ENCODE measurements at places on chromosomes 16 and 17.
A peak's percentile ranks its signal among the peaks of the same experiment; 100 is the strongest.

DNA sequence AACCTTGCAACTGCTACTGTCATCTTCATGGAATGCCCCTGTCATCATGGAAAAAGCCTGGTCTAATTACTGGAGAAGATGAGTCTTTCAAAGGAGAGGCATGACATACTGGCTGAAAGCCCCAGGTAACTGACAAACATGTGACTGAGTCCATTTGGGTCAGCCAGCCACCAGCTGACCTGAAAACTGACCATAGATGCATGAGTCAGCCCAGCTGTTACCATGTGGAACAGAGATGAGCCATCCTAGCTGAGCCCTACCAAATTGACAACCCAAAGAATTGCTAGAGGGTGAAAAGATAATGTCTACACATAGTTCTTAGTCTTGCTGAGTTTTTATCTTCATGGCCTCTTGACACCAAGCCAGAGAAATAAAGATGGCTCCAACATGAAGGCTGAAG lies 311.8 kb downstream of the UTP18 start:
- no peak for DNase-seq

DNA sequence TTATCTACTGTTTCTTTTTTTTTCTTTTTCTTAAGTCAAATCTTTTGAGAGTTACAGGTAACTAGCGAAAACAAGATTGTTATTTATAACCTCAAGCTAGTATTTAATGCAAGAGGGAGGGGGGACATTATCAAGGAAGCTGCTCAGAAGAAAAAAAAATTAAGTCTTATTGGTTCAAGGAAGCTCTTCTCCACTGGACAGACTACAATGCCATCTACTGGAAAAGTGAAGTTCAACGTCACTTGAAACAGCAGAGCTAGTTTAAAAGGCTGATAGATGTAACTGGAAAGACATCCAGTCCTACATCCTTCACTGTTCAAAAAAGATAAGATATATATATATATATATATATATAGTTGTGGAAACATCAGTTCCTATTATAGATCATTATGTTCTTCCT lies 418.0 kb upstream of the PSMD7 start:
- DNase-seq = peak; percentile 32

DNA sequence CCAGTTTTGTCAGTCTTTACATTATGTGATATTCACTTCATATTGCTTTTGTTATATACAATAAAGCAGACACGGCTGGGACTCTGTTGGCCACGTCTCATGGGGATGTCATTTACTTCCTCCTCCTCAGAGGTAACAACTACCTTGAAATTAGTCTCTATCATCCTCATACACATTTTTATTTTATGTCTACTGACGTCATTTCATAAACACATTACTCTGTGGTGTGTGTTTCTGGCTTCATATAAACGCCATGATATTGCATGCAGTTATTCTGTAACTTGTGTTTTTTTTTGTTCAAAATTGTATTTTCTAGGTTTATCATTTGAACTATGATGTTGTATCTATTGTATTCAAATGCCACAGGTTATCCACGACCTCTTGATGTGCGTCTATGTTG lies 13.4 kb upstream of the IRF8 start:
- DNase-seq = no peak

GRCh38 chr17:20929334-20929733 lies 113.5 kb downstream of the USP22 start:
- no peak for DNase-seq

DNA sequence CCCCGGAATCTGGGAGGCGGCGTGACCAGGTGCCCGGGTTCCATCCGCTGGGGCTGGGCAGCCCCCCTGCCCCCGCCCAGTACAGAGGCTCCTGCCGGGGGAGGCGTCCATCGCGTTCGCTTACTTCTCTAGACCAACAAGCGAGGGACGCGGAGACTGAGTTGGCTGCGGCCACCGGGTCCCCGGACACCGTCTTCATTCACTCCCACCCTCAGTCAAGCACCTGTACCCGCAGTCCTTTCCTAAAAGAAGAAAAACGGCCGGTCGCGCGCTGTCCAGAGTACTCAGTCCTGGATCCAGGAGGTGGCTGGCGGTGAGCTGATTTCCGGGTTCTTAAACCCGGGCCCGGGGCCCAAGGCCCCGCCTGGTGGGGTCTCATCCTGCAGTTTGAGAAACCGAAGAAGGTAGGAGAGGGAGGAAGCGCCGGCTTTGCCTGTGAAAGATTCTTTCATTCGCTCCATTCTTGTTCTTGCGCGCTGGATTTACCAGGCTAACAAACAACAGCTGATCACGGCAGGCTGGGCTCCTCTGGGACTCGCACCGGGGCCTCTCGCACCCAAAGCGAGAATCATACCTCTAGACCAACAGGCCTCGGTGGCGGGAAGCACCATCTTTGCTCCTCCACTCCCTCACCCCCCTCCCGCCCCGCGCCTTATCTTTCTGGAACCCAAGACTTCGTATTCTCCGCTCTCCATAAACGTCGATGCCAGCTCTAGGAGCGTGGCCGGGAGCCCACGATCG lies 17.4 kb upstream of the OR1F1 start:
- DNase-seq = no peak

DNA sequence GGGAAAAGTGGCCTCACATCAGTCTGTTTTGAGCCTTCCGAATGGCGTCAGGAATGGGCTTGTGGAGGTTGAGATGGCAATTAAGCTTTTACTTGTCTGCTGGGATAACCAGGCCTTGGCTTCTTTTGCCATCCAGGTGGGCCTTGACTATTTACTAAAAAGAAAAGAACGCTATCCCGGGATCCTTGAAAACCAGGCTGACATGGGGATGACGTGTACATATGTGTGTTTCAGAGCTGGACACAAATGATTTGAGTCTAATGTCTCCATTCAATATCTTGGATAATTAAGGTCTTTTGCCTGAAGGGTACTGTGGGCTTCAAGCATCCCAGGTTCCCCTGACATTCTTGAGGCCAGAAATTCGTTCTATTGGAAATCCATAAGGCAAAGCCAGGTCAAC lies 32.6 kb upstream of the HOXB13 start:
- DNase-seq = no peak

DNA sequence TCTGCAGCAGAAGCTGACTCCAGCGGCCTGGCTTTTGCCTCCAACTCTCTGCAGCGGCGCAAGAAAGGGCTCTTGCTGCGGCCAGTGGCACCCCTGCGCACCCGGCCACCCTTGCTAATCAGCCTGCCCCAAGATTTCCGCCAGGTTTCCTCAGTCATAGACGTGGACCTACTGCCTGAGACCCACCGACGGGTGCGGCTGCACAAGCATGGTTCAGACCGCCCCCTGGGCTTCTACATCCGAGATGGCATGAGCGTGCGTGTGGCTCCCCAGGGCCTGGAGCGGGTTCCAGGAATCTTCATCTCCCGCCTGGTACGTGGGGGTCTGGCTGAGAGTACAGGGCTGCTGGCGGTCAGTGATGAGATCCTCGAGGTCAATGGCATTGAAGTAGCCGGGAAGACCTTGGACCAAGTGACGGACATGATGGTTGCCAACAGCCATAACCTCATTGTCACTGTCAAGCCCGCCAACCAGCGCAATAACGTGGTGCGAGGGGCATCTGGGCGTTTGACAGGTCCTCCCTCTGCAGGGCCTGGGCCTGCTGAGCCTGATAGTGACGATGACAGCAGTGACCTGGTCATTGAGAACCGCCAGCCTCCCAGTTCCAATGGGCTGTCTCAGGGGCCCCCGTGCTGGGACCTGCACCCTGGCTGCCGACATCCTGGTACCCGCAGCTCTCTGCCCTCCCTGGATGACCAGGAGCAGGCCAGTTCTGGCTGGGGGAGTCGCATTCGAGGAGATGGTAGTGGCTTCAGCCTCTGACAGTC lies 1.3 kb downstream of the PARD6A start:
- DNase-seq = no peak

DNA sequence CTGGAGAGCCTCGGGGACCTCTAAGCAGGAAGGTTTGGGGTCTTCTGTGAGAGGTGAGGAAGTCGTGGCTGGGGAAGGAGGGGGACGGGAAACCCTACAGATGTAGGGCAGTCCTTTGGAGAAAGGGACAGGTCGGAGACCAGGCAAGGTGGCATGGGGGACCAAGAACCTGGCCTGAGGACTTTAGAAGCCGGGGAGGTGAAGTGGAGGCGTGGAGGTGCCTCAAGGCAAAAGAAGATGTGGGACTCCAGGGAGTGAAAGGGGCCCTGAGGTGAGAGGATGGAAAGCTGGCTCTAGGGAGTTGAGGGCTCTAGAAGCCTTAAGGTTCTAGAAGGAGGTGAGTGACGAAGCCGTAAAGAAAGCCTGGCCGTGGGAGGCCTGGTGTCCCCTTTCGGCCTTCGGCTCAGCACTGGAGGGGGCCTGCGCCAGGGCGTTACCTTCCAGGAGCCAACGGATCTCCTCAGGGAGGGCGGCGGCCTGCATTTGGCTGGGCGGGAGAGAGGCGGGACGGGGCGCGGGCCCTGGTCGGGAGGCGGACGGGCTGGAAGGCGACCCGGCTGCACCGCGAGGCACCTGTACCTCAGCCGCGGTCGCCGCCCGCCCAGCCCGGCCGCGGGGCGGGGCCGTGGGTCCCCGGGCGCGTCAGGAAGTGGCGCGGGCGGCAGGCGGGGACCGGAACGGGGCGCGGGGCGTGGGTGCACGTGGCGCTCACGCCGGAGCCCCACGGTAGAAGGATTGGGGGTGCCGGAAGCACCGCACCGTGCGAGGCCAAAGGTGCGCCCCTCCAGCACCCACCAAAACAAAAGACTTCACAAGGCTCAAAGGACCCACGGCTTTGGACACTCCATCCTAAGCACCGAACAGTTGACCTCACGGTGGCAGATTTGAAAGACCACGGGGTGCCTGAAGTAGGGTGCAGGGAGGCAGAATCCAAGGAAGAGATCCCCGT lies at the start of gene SKAP1:
Gene SKAP1, minus strand, starts transcription at position 577 of the 949 bp plus-strand sequence.
- no peak for DNase-seq

DNA sequence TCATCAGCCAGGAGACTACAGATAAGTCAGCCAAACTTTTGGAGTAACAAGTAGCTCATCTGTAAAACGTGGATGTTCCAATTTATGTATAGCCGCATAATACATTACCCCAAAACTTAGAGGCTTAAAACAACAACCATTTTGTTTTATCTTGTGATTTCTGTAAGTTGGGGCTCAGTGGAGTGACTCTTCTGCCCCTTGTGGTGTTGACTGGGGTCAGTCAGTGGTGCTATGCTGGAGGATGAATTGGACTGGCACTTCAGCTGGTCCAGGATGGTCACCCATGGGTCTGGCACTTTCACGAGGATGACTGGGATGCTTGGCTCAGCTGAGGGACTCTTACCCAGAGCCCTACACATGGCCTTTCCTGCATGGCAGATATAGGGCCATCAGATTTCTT lies 172.5 kb downstream of the WWOX start:
- DNase-seq = no peak

DNA sequence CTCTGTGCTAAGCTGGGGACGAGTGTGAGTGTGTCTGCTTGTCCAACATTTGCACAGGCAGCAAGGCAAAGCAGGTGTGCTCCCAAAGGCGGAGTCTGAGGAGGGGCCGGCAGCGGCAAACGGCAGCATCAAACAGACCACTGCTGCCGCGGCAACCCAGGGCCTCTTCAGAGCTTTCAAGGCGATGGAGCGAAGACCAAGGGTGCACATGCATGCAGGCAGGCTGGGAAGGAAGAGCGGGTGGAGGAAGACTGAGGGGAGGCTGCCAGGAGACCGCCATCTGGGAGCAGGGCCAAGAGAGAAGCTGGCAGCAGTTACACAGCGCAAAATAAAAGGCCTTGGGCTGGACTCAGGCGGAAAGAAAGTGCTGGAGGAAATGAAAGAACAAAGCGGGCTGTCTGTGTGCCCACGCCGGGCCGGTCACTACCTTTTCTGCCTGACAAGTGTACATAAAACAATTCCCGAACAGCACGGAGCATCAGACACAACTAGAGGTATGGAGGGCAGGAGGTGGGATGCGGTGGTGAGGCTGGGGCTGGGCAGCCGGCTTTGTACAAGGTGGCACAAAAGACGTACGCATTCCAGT lies 8.5 kb downstream of the TIMM22 start:
- no peak for DNase-seq

- no peak for DNase-seq
Measured at GRCh38 chr17:43584666-43585102, 38.5 kb upstream of the ETV4 start.

- DNase-seq = no peak
Measured at GRCh38 chr17:17504341-17505140, 8.3 kb upstream of the RASD1 start.

DNA sequence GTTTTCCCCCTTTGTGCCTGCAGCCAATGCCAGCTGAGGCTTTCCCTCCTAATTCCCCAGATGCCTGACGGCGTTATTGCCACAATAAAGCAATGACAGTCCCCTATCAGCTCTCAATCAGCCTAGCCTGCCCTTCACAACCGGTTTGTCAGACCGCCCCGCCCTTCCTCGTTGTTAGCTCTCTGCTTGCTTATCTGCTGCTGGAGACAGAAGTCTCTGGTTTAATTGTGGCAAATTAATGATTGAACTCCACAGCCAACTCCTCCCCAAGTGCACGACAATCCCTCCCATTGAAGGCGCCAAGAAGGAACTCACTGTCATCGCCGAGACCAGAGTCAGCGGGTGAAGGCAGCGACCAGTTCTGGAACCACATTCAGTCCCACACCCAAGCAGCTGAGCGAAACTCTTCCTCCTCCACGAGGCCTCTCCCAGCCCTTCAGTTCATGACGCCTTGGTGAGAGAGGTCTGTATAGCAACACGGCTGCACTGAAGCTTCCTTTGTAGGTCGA lies 474.4 kb downstream of the SLC39A11 start:
- no peak for DNase-seq

GRCh38 chr17:65855675-65856074 lies 294.2 kb upstream of the AXIN2 start:
- DNase-seq = no peak

- no peak for DNase-seq
Measured at GRCh38 chr17:17832032-17832363, 4.8 kb downstream of the SREBF1 start.

DNA sequence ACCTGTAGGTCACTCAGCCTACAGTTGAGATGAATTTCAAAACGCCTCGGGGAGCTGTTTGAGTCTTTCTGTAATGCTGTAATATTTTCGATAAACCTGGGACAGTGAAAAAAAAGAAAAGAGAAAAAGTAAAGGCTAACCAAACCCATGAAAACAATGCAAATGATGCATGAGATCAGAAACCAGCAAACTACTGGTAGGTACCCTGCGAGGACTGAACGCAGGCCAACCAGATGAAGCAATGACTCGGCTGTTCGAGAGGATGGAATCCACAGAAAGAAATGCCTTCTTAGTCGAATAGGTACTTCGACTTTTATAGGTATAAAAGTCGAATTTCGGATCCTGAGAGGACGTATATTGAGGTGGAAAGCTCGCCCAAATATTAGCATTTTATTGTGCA lies 509 bp upstream of the ATAD5 start:
- DNase-seq = no peak

- DNase-seq = no peak
Measured at GRCh38 chr17:17883801-17884200, 47.0 kb upstream of the SREBF1 start.
